ENCODE measurements at places on chromosomes 12 and 14.

- no peak for DNase-seq
These were observed 7.9 kb upstream of the KLRB1 start for GRCh38 chr12:9615420-9616136.

GRCh38 chr14:99325591-99325990 is 53.6 kb upstream of the BCL11B start:
- no peak for DNase-seq

DNA sequence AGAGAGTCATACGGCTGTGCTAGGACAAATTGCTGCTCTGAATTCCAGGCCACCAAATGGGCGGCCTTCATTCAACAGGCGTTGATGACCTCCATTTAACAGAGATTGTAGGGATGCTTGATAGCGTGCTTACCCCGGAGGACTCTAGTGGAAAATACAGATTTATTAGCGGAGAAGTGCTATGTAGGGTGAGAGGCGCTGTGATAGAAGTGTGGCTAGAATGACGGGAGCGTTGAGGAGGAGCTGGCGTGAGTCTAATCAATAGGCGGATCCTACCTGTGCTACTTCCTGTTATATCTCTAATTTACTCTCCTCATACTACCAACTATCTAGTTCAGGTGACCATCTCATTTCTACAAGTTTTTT is 668 bp downstream of the MRPS35 start:
- DNase-seq: peak; percentile 19

DNA sequence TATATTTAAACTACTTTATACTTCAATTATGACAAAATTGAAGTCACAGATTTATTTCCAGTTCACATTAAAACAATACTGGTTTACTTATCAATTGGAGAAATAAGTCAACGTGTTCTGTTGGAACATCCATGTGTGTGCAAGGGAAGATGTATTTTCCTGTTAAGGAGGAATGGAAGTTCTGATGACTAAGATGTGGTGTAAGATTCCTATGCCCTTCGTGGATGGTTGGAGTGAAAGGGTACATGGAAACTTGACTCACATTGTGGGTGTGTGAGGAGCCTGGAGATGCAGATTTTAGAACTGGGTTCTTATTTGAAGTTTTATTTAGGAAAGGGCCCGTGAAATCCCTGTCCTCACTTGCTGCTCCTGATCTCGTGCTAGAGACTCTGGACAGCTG is 95.3 kb downstream of the CATSPERB start:
- no peak for DNase-seq

- peak; percentile 39 for DNase-seq
These were observed 631 bp downstream of the PPM1H start for GRCh38 chr12:62934239-62934798.

- DNase-seq: no peak
These were observed 1.5 kb downstream of the RAD51AP1 start for GRCh38 chr12:4540170-4540569.

DNA sequence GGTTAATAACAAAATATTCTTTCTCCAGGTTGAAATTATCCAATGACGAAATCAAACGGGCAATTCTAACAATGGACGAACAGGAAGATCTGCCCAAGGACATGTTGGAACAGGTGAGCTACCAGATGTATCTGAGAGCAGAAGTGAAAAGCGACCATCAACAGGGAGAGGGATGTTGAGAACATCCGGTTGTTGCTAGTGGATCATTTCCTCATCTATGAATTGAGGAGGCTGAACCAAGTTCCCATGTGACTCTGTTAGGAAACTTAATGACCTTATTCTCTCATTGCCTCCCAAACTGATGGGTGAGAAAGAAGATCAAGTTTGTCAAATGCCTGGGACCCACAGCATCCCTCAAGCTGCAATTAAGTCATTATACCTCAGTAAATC is 117.7 kb downstream of the GPR135 start:
- DNase-seq: no peak

DNA sequence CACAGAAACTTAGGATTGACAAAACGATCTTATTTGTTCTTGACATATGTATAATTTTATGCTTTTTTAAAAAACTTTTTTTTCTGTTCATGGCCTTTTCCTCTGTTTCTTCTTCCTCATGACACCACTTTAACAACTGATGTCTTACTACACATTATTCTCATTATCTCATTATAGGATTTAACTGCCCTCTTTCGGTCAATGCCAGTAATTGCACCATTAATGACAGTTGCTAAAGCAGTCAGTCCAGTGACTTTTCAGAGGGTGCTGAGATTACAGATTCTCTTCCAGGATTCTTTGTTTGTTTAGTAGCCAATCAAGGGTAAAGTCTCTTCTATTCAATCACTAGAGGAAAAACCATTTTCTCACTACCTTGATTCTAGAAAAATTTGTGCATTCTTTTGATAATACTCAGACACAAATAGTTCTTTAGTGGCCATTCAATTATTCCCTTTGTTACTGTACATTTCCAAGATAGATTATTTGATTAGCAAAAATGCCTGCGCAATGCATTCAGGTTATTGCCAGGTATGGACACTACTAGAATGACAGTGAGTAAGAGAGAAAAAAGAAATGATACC is 50.1 kb downstream of the KLRG1 start:
- DNase-seq: peak; percentile 25

DNA sequence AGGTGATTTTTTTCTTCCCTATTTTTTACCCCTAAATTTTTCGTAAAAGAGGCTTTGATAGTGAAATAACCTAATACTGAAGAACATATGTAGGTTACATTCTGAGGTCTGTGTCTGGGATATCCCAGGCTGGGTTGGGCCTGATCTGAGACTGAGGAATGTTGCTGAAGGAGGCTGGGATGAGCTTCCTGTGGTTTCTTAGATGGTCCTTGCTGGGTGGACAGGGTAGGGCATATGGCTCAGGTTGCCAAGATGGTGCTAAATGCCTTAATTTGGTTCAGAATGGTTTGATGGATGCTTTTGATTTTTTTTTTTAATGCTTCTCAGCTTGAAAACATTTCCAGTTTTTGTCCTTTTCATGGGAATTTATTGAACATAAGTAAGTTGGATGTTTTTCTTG is 124.6 kb upstream of the PMCH start:
- no peak for DNase-seq

DNA sequence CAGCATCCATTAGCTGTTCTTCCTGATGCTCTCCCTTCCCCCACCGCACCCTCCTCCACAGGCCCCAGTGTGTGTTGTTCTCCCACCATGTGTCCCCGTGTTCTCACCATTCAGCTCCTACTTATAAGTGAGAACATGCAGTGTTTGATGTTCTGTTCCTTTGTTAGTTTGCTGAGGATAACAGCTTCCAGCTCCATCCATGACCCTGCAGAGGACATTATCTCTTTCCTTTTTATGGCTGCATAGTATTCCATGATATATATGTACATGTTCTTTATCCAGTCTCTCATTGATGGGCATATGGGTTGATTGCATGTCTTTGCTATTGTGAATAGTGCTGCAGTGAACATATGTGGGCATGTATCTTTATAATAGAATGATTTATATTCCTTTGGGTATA is 9.0 kb downstream of the ATF1 start:
- DNase-seq: no peak

DNA sequence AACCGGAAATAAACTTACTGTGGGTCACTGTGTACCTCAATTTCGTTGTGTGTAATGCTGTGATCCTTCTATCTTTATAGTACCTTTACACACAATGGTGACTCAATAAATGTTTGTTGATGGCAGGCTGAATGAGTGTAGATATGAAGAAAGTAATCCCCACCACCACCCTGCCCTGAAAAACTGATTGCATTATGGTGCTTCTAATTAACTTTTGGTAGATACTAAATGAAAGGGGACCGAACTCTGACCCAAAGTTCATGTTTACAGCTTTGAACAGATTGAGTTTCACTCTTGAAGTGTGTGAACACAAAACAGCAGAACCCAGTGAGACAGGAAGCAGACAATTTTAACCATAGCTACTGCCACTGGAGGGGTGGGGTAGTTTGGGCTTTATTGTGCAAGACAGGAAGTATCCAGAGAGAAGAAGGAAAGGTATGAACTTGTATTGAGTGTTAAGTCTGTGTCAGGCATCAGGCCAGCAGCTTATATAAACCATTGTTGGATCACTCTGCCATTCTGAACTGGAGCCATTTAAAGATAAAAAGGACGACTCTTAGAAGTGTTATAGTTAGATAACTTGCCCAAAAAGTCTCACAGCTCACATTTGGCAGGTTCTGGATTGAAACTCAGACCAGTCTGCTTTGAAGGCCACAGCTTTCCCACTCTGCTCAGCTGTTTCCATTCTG is 197.0 kb upstream of the AMIGO2 start:
- peak; percentile 20 for DNase-seq

GRCh38 chr12:28023156-28023887 is 50.8 kb upstream of the PTHLH start:
- DNase-seq: no peak

DNA sequence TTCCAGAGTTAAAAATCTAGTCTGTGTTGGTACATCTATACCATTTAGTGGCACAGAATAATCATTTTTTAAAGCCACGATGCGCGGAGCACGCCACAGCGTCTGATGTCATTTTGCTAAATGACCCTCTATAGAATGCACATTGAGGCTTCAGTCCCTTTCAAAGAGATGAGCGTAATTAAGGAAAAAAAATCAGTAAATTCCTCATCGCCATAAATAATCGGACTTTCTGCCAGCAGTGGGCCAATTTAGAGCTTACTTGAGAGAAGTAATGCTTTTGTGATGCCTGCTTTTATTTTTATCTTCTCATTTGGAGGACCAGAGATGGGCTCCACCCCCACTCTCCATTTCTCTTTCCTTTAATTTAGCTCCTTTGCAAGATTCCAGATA is 4.0 kb downstream of the ASCL1 start:
- no peak for DNase-seq

DNA sequence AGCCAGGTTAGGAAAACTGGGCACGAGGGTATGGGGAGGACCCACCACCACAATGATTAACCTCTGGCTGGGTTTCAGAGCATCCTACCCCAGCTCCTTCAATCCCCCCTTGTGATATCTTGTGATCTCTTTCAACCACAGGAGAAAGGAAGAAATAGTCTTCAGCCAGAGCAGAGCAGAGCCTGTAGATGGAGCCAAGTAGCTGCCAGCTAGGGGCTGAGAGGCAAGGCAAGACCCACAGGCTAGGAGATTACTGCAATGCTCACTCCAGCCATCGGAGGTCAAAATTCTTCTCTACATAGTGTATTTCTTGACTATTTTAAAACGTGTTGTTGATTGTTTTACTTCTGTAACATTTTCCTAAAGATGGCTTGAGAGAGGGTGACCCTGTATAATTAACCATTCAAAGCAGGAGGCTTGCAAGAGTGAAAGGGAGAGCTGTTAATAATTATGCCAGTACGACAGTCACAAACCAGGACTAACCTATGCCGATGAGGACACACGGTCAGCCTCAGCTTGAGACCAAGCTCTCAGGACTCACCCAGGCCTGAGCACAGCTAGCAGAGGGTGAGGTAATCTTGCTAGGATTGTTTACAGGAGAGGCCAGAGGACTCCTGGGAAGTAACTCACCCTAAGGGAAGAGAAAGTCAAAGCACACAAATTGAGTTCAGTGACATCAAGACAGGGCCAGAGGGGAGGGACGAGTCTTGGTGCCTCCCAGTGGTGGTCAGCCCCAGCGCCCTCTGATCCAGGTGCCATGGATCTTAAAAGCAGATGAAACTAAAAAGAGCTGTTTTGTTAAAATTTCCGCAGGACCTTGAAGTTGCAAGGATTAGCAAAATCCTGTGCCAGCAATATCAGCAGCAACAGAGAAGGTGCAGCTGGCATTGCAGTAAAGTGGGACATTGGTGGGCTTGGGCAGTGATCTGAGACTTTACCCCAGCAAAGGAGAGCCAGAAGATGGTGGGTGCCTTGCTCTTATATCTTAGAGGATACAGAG is 29.8 kb upstream of the CDKN3 start:
- peak; percentile 14 for DNase-seq

DNA sequence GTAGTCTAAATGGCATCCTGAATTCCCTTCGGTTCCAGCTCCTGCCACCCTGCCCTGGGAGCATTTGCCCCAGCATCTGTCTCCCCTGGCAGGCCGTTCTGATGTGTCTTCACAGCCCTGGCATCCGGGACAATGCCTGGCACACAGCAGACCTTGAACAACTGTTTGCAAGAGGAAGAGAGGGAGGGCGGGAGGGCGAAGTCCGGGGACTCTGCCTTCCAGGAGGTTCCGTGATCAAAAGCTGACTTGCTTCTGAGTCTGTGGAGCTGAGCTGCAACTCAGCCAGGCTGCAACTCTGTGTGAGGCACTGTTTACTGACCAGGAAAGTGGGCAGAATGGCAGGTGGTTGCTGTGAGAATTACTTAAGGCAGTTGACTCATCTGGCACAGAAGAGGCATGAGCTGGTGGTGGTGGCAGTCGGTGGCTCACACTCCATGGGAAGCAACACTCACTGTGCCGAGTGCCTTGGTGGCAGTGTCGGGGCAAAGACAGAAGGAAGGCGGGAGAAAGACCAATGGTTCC is 61.1 kb upstream of the DLK1 start:
- DNase-seq: no peak

DNA sequence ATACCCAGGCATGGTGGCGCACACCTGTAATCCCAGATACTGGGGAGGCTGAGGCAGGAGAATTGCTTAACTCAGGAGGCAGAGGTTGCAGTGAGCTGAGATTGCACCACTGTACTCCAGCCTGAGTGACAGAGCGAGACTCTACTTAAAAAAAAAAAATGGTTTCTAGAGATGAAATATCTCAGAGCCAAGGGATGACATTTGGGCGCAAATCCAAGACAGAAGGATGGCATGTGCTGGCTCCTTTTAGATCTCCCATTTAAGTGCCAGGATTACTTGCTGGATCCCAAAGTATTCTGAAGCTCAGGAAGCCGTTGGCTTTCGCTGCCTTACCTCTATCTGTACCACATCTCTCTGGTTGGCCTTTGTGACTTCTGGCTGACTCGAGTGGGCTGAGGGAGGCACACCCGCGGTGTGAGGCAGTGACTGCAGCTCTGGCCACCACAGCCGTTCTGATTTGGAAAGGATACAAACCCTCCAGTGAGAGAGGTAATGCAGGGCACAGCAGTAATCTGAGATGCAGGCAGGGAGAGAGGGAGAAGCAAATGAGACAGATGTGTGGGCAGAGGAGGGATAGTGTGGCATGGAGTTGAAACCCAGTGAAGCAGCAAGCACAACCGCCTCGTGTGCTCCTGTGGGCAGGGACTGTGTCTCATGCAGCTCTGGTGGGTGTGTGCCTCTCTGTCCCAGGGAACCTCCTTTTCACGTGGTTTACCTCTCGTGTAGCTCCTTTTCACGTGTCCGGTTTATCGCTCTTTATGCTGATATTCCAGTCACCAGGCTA is 4.9 kb downstream of the B4GALNT3 start:
- DNase-seq: no peak

DNA sequence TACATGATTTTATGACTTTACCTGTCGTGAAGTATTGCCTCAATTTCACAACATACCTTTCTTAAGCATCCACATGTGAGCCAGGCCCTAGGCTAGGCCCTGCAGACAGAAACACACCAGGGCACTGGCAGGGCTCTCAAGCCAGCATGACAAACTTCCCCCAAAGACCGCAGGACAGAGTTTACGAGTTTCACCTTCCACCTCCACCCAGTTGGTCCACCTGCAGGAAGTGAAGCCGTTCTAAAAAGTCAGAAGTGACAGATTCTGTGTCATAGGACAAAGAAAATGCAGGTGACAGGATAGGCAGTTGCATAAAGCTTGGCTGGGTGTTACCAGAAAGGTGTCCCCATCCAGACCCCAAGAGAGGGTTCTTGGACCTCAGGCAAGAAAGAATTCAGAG is 382.3 kb downstream of the PCNX1 start:
- peak; percentile 29 for DNase-seq

- DNase-seq: peak; percentile 23
These were observed 457 bp downstream of the SOCS2 start for GRCh38 chr12:93572712-93573551.

Data from GM12891 (cell line).